ENCODE measurements at places on chromosomes 2 and 18. TPM values are rescaled to one million over a fixed set of nuclear protein-coding genes. Genes with fewer than 3 reads are reported as not detected.

DNA sequence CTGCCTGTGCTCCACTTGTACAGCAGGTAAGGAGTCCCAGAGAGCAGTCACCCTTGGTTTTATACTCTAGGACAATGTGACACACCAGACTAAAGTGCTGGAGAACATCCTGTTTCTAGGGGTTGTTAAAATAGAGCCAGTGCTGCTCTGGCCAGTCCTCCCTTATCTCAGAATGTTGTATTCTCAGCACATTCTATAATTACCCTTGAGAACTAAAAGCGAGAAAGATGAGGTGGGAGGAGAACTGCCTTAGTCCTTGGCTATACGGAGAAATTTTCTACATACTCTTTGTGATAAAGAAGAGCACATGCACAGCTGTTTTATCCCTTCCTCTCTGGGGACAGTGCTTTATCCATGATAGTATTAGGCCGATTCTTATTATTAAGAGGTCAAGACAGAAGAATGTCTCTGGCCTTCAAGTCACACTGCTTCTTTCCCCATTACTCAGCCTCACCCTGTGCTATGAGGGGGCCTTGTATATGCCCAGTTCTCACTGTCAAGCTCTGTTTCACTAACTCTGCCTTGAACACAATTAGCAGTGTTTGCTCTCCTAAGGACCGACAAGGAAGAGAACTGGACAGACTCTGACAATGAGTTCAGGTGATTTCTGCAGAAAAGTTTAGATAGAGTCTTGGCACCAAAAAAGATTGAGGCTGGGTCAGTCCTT is 385.8 kb downstream of the TRIB2 start:
- DNase-seq: no peak

- DNase-seq: no peak
These were observed 52.8 kb upstream of the PMAIP1 start for GRCh38 chr18:59846814-59847490.

- peak; percentile 31 for DNase-seq
These were observed 64.3 kb upstream of the ACSL3 start for GRCh38 chr2:222796413-222797103.

GRCh38 chr18:12257996-12258718 is 4.0 kb downstream of the CIDEA start:
- DNase-seq: no peak

GRCh38 chr18:56913941-56914340 is 232.9 kb upstream of the BOD1L2 start:
- no peak for DNase-seq

DNA sequence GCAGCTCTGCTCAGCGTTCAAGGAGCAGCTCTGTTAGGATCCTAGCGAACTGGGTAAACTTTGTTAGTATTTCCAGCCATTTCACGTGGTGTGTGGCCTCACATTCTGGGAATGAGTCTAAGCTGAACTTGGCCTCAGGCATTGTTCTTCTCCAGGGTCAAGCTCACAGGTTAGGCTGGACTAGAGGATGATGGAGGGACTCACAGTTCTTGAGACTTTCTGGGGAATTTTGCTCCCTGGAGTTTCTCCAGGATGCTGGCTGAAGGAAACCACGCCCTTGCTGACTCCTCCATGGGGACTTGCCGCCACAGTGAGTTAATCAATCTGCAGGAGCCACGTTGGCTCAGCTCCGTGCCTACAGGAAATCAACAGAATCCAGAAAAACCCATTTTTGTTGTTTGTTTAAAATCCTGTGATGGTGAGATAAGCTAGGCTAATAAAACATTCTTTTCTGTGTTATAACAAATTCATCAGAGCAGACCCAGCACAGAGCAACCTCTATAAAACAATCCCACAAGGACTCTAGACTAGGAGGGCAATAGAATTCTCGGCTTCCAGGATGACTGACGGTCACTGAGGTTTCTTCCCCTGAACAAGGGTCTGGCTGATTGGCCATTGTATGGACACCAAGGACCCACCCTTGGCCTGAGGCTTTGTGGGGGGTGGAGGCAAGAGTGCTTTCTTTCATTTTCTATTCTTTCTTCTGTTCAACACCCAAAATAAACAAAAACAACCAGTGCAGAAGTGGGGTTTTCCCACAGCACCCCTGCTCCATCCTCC is 12.6 kb downstream of the CNDP1 start:
- DNase-seq: no peak

GRCh38 chr2:113818382-113818951 is 62.0 kb upstream of the SLC35F5 start:
- DNase-seq: peak; percentile 58

GRCh38 chr18:26327062-26327461 is 100.8 kb downstream of the TAF4B start:
- DNase-seq: no peak

DNA sequence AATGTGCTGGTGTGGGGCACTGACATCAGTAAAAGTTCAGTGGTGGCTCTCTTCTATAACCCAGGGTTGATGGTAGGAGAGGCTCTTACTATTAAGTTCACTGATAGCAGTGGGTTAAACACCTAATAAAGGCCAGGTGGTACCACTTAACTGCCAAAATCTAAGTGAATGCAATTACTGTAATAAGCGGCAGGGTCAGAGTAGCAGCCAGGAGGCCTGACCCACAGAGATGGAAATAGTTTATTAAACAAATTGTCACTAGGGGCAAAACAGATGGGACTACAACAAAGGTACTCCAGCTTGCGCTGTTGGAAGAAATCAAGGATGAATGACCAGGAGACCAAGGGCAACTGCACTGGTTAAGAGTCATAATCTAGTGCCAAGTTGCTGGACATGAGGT is 26.6 kb downstream of the ZSWIM2 start:
- no peak for DNase-seq

GRCh38 chr2:4937550-4937949 is 754.6 kb upstream of the SOX11 start:
- peak; percentile 24 for DNase-seq

DNA sequence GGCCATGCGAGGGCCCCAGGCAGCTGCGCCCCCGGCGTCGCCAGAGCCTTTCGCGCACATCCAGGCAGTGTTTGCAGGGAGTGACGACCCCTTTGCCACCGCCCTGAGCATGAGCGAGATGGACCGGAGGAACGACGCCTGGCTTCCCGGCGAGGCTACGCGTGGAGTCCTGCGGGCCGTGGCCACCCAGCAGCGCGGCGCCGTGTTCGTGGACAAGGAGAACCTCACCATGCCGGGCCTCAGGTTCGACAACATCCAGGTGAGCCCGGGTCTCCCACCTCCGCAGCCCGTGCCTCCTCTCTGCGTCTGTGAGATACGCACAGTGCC is 8.9 kb downstream of the TRAPPC12 start:
- DNase-seq: no peak

DNA sequence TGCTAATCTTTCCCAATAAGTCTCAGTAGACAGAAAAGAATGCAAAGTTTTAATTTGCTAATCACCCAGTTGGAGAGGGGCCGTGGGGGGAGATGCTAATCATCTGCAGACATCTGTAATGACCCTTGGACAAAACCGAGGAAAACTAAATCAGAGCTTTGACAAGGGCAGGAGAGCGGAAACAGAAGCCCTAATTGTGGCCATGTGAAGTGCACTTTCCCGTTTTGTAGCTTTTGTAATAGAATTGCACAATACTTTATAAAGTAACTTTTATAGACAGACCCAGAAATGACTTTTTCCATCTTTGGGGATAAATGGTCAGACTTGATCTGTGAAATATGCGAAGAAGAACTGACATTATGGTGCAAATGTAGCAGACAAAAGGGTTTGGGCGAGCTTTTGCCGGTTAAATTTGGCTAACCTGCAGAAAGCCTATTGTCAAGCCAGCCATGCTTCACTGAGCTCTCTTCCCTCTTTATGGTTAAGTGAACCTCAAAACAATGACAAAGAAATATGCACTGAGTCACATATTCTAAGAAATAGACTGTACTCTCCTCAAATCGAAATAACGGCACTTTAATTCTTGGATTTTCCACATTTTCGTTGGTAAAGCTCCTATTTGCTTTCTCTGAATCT is 980.1 kb upstream of the POU3F3 start:
- peak; percentile 42 for DNase-seq

GRCh38 chr2:224944707-224945547 is 97.3 kb downstream of the DOCK10 start:
- DNase-seq: no peak

- DNase-seq: no peak
These were observed 41.4 kb downstream of the ATP6V1C2 start for GRCh38 chr2:10762651-10763460.

DNA sequence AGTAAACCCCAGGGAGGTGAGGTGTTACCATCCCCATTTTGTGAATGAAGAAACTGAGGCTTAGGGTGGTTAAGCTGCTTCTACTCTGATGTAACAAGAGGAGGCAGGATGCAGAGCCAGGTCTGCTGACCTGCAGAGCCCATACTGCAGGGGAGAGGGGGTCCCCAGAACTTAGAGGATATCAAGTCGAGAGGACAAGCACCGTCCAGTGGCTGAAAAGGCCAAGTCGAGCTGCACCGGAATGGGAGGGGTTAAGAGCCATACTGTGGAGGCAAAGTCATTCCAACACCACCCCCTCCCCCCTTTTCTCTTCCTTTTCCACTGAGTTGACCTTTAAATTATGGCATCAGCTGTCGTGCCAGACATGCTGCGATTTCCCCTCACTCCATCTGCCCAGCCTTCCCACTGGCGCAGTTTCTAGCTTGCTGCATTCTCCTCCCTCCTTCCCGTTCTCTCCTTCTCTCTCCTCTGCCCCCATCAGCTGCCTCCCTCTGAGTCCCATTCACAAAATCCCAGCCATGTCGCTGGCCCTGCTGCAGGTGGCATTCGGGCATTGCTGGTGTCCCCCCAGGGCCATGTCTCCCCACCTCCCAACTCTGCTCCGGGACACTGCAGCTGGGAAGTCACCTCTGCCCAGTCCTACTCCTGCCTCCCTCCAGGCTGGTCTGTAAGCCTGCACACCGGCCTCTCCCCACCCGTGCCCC is 346.9 kb downstream of the DYSF start:
- DNase-seq: no peak

GRCh38 chr2:240831594-240832204 is 11.7 kb upstream of the KIF1A start:
- peak; percentile 56 for DNase-seq

GRCh38 chr2:83459456-83459855 is 999.6 kb downstream of the SUCLG1 start:
- DNase-seq: no peak

- no peak for DNase-seq
These were observed 78.2 kb downstream of the INPP4A start for GRCh38 chr2:98522854-98523253.

The VWA3B gene
- not detected for total RNA-seq

The APCDD1 gene
- 4.7 TPM for total RNA-seq

The IL36B gene
- total RNA-seq: not detected

The DSG1 gene
- total RNA-seq: not detected

The LRRC30 gene
- total RNA-seq: not detected

The NEDD4L gene
- total RNA-seq: 51.5 TPM

The ALPI gene
- not detected for total RNA-seq

The DPP10 gene
- 6.5 TPM for total RNA-seq
